Stimulated activated CD4-positive, alpha-beta T cell treated with anti-CD3 and anti-CD28 coated beads, Interleukin-2, amount 100 ng/mL, for 24 hours (primary cell): ENCODE measurements at places on chromosomes 4 and X.
A peak's percentile ranks its signal among the peaks of the same experiment; 100 is the strongest.

DNA sequence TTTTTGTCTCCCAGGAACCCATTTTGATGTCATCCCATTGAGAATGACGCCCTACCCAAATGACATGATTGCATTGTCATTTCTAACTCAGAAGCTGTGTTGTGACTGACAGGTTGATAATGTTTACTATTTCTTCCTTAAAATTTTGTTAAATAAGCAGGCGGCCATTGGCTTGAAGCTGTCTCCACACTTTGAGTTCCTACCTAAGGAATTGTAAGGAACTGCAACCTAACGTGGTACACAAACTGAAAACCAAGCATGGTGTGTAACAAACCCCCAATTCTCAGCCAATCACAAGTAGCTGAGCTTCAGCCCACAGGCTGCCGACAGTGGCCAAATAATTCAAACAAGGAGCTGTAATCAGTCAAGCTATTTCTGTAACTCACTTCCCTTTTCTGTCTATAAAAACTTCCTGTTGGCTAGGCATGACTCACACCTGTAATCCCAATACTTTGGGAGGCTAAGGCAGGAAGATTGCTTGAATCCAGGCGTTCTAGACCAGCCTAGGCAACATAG is 2.9 kb upstream of the MND1 start:
- DNase-seq = no peak

DNA sequence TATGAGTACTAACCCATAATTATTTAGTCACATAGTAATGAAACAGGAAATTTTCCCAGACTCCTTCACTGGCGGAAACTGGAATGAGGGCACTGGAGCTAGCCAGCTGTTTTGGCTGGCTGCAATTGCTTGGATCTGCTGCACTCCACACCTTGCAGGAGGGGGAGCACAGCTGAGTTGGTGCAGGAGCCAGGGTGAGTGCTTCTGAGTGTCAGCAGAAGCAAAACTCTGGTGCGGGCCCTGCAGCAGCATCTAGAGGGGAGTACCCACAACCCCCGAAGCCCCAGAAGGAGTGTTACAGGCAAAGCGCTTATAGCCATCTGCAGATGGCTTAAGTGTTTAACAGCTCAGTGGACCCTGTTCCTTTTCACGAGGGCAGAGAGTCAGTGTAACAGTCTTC is 96.1 kb downstream of the RPA4 start:
- no peak for DNase-seq

GRCh38 chr4:113899271-113900070 is 80.0 kb downstream of the ARSJ start:
- DNase-seq = peak; percentile 13

GRCh38 chr4:13169731-13170525 is 314.2 kb downstream of the RAB28 start:
- no peak for DNase-seq

DNA sequence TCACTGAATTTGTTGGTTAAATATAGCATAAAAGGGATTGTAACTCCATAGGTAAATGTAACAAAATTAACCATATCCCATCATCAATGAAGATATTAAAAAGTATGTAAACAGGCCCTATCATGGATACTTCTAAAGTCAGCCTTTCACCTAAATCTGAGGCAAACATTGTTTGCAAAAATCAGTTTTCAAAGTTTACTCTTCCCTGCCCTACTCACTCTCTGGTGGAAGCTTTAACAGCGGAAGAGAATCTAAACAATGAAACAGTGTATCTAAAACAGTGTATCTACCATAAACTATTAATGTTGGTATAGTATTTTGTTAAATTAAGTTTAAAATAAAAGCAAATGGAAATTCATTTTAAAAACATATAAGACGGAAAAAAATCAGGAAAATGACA is 21.1 kb downstream of the SMIM14 start:
- DNase-seq = no peak

GRCh38 chr4:73341454-73341853 is 62.6 kb upstream of the ALB start:
- DNase-seq = no peak

GRCh38 chr4:100881283-100881682 is 363.5 kb upstream of the EMCN start:
- DNase-seq = no peak

DNA sequence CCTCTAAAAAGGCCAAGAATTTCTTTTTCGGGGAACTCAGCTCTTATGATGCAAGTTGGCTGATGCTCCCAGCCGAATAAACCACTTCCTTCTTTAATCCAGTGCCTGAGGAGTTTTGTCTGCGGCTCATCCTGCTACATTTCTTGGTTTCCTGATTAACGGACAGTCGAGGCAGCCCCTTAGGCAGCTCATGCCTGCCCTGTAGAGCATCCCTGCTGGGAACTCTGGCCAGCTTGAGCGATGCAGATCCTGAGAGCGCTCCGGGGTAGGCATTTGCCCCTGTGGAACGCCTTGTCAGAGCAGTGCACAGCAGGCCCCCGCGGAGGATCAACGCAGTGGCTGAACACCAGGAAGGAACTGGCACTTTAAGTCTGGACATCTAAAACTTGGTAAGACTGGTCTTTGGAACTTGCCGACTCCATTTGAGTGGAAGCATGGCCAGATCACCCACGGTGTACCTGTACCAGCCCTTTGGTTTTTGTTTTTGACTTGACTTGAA is 3.1 kb downstream of the CT45A10 start:
- DNase-seq = no peak

DNA sequence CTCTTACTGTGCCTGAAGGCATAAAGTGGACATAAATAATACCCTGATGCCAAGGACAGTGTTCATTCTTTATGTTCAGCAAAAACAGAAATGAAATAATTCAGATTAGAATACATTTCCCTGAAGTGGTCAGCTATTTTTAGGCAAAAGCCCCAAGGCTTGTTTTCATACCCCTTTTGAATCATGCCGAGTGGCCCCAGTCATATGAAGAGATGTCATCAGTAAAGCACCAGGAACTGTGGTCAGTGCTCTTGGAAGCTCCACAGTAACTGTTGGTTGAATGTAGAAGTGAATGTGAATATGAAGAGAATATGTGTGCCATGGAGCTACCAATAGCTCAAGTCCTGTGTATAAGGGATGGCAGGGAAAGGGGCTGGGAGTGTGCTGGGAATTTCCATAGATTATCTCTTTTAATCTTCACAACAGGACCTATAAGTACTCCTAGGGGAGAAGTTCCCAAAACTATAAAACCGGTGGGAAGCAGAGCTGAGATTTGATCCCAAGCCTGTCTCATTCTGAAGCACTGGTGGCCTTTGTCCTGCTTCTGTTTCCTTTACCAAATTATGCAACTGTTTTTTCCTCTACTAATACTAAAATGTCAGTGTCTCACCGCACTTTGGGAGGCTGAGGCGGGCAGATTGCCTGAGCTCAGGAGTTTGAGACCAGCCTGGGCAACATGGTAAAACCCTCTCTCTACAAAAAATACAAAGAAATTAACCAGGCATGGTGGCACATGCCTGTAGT is 52.6 kb downstream of the FNIP2 start:
- DNase-seq = no peak

- no peak for DNase-seq
Measured at GRCh38 chr4:1258457-1258856, 9.5 kb upstream of the CTBP1 start.

DNA sequence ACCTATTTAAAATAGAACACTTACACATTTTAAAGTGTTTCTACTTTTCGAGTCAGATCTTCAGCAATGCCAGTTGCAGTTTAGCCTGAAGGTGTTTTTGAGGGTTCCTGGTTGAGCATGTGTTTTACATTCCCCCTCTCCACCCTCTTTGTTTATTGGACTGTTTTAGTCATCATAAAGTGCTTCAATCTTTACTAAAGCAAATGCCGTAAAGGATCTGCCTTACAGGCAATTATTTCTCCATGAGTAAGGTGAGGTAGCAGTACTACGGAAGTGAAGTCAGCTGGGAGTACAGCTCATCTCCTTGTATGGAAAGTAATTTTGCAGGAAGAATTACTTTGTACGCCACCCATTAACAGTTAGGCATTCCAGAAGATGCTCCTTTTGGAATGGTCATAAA is 36.9 kb downstream of the PDLIM5 start:
- no peak for DNase-seq

DNA sequence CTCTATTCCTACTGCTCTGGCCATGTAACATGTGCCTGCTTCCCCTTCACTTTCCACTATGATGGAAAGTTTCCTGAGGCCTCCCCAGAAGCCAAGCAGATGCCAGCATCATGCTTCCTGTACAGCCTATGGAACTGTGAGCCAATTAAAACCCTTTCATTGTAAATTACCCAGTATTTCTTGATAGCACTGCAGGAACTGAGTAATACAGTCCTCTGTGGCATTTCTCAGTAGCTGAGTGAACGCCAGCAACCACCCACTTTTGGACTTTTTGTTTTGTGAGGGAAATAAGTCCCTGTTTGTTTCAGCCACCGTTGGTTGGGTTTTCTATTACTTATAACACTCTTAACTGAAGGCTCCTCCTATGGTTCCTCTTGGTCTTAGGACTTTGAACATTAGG is 104.1 kb downstream of the C4orf51 start:
- no peak for DNase-seq

DNA sequence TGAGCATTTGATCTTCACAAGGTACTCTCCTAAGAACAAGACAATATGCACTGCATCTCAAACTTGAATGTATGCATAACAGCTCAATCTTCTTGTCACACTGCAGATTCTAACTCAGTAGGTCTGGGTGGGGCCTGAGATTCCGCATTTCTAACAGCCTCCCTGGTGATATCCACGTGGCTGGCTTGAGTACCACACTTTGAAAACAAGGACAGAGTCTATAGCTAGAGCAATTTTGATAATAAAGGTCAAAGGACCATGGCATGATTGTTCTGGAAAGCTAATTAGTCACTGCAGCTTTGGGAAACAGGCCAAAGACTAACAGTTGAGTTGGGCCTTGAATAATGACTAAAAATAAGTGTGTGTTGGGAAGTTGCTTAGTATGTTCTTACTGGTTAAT is 213.3 kb downstream of the GBA3 start:
- DNase-seq = no peak

DNA sequence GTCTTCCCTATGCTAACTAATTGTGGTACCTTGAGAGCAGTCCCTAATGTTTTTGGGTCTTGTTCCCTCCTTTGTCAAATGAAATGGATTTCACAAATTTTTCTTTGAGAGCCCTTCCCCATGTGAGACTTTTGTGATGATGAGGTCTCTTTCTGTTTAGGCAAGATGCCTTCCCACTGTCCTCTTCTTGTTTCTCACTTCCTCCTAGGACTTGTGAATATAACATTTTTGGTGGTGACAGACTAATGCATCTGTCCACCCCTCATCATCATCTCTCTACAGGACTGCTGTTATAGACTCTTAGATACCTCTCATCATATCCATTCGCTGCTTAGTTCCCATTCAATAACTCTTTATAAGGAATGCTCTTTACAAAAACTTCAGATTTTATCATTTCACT is 8.7 kb upstream of the ANK2 start:
- no peak for DNase-seq

DNA sequence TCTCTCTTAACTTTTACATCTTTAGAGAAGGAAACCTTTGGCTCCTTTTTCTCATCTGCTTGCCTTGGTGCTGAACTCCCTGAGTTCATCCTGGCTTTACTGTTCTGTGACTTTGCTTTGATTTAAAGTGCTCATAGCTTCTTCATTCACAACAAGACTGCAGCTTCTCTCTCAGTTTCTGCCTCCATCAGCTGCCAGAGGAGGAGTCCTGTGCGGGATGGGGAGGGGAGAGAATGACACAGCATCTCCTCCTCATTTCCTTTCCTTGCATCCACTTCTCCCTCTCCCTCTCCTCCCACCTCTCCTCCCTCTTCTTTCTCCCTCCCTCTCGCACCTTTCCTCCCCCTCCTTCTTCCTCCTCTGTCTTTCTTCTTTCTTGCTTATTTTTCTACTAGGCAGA is 42.0 kb downstream of the CBLL2 start:
- DNase-seq = no peak

- no peak for DNase-seq
Measured at GRCh38 chr4:8306511-8307021, 37.0 kb downstream of the HTRA3 start.

DNA sequence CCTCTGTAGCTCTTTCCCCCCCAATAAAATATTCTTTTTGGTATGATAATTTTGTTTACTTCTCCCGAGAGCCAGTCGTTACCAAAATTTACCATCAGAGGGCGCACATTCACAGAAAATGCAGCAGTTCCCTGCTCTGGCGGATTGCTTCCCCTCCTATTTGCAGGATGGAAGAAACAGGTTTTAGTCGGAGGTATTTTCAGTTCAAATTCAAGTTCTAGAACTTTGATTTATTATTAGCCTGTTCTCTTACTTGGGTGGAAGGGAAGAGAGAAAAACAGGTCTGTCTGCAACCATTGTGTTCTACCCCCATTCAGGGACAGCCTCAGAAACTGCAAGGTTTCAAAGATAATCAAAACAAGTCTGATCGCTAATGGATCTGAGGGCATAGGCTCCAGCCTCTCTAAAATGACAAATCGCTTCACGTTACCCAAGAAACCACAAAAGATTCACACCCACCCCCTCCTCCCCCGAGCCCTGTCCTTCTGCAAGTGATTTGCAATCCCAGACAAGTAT is 263.8 kb upstream of the RPS6KA3 start:
- peak; percentile 60 for DNase-seq

DNA sequence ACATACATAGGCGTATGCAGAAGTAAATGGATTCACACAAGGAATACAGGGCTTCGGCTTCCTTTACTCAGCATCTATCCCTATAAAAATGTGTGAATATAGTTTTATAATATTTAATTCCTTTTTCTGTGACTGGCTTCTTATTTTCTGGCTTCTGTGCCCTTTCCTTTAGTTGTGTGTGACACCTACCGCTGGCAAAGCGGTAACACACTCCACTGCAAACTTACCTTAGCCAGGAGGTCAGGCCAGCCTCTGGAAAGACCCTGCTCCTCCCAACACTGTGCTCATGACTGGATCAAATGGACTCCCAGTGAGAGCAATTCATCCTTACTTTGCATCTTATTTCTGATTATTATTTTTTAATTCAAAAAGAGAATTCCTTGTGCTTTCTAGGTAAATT is 244.2 kb downstream of the ANK2 start:
- DNase-seq = no peak

GRCh38 chr4:188627892-188628291 is 488.7 kb downstream of the TRIML1 start:
- no peak for DNase-seq

DNA sequence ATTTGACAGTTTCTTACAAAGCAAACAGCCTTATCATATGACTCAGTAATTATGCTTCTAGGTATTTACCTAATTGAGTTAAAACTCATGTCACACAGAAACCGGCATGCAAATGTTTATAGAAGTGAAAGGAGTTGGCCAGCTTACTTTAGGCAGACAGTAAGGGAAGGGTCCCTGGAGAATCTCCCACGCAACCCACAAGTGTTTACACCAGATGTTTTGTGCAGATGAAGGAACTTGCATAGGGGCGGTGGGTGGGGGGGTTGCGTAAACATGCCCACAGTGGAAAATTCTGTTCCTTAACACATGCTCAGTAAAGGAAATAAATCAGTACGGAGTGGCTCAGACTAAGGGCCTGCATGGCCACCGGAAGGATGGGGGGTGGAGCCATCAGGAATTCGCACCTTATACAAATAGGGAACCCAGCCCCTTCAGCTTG is 330.5 kb upstream of the AADAT start:
- DNase-seq = no peak

- DNase-seq = no peak
Measured at GRCh38 chr4:149715822-149716585, 99.6 kb downstream of the IQCM start.

- no peak for DNase-seq
Measured at GRCh38 chr4:66569228-66569627, 898.9 kb upstream of the EPHA5 start.

GRCh38 chrX:115400960-115401359 is 111.4 kb downstream of the LUZP4 start:
- no peak for DNase-seq

GRCh38 chr4:69517674-69518073 is 22.0 kb upstream of the UGT2B4 start:
- DNase-seq = no peak
